ENCODE measurements at places on chromosomes 2 and 18.
A peak's percentile ranks its signal among the peaks of the same experiment; 100 is the strongest.

GRCh38 chr2:55604027-55604565 is 13.3 kb downstream of the PPP4R3B start:
- H3K4me1 ChIP-seq: peaks cover 14% of the 10 kb centered on the region
- H3K27ac ChIP-seq: no peak overlapping the region
- DNase-seq: no peak
- no peaks in the 10 kb centered on the region for H3K36me3 ChIP-seq
- no peak overlapping the region for H3K4me3 ChIP-seq

GRCh38 chr2:239152916-239153305 is 247.9 kb downstream of the HDAC4 start:
- no peak for DNase-seq
- H3K27ac ChIP-seq: peak overlapping the region; percentile 64
- H3K4me1 ChIP-seq: peaks cover 10% of the 10 kb centered on the region
- no peak overlapping the region for H3K4me3 ChIP-seq
- no peaks in the 10 kb centered on the region for H3K27me3 ChIP-seq

GRCh38 chr18:55593888-55594287 is 5.9 kb upstream of the TCF4 start:
- peaks cover 8% of the 10 kb centered on the region for H3K4me1 ChIP-seq
- no peak overlapping the region for H3K27ac ChIP-seq
- no peaks in the 10 kb centered on the region for H3K36me3 ChIP-seq
- DNase-seq: no peak

GRCh38 chr2:126344493-126344892 is 311.5 kb upstream of the GYPC start:
- no peaks in the 10 kb centered on the region for H3K4me1 ChIP-seq
- no peaks in the 10 kb centered on the region for H3K27me3 ChIP-seq
- no peak overlapping the region for H3K27ac ChIP-seq
- no peak for DNase-seq
- H3K4me3 ChIP-seq: no peak overlapping the region

- no peak overlapping the region for H3K4me3 ChIP-seq
- no peak overlapping the region for H3K27ac ChIP-seq
- no peaks in the 10 kb centered on the region for H3K36me3 ChIP-seq
- no peak for DNase-seq
- peaks cover 2% of the 10 kb centered on the region for H3K27me3 ChIP-seq
- H3K4me1 ChIP-seq: no peaks in the 10 kb centered on the region
Measured at GRCh38 chr2:191696966-191697365, 19.0 kb downstream of the NABP1 start.

- H3K27ac ChIP-seq: no peak overlapping the region
- peaks cover 28% of the 10 kb centered on the region for H3K4me1 ChIP-seq
- DNase-seq: no peak
- H3K4me3 ChIP-seq: no peak overlapping the region
- H3K36me3 ChIP-seq: no peaks in the 10 kb centered on the region
- H3K27me3 ChIP-seq: no peaks in the 10 kb centered on the region
Measured at GRCh38 chr2:8501061-8501720, 180.7 kb upstream of the ID2 start.

GRCh38 chr2:28358668-28359201 is 33.9 kb upstream of the FOSL2 start:
- DNase-seq: no peak
- peak overlapping the region; percentile 47 for H3K27ac ChIP-seq
- peaks cover 34% of the 10 kb centered on the region for H3K4me1 ChIP-seq
- no peaks in the 10 kb centered on the region for H3K27me3 ChIP-seq
- H3K4me3 ChIP-seq: no peak overlapping the region
- H3K36me3 ChIP-seq: no peaks in the 10 kb centered on the region

DNA sequence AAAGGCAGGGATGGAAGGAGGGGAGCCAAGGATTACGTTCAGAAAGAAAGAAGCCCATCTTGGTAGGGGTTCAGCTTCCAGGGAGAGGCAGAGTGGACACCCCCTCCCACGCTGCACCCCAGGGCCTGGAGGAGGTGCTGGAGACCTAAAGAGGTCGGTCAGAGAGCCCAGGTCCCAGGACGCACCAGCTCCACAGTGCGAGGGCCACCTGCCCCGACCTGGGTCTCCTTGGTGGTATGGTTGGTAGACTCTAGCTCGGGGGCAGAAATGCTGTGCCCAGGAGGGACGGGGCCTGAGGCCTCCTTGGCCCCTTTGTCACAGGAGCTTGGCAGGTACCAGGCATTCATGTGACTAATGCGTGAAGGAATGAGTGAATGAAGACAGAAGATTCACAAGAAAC is 87.1 kb upstream of the RAB6C start:
- H3K36me3 ChIP-seq: no peaks in the 10 kb centered on the region
- DNase-seq: no peak
- no peaks in the 10 kb centered on the region for H3K27me3 ChIP-seq

- H3K4me1 ChIP-seq: peaks cover 21% of the 10 kb centered on the region
- H3K27me3 ChIP-seq: no peaks in the 10 kb centered on the region
- peak overlapping the region; percentile 51 for H3K27ac ChIP-seq
- H3K4me3 ChIP-seq: no peak overlapping the region
- H3K36me3 ChIP-seq: no peaks in the 10 kb centered on the region
- peak; percentile 30 for DNase-seq
Measured at GRCh38 chr2:36416370-36417165, 61.0 kb downstream of the CRIM1 start.

DNA sequence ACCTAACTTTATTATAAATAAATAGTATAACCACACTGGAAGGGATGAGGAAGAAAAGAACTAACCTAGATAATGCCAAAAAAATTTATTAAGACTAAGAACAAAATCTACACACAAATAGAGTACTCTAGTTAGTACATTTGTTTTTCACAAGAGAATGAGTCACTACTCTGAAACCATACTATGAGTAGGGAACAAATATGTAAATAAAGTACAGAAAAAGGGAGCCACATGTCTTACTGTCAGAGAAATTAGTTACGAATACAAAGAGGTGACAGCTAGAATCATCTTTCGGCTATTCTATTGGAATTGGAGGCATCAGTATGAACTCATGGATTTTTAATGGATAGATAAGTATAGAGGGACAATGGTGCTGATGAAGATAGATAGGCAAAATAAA is 150.5 kb downstream of the COPS8 start:
- H3K27me3 ChIP-seq: no peaks in the 10 kb centered on the region
- no peak for DNase-seq
- H3K36me3 ChIP-seq: no peaks in the 10 kb centered on the region

DNA sequence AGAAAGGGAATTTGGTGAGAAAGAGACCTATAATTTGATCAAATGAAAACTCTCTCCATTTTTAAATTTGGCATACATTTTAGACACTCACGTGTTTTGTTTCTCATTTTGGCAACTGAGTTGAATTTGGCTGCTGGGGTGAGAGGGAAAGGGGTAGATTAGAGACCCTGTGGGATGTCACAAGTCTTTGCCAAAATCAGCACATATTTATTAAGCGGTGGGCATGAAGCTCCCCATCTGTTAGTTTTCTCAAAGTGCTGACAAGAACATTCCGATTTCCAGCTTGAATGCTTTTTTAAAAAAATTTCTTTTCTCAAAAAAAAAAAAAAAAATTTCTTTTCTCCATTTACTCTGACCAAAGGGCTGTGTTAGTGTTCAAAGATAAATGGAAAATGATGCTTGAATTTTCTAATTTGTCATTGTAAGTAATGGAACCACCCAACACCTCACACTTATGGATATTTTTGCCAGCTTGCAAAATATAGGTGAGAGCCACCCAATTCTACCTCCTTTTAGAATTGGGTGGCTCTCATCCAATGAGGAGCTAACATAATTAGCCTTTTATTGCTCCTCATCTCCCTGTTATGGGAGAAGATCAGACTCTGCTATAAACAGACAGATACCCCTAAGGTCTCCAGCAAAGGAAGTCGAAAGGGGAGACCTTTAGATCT is 222.9 kb upstream of the FN1 start:
- DNase-seq: no peak
- H3K4me3 ChIP-seq: no peak overlapping the region
- H3K4me1 ChIP-seq: peaks cover 4% of the 10 kb centered on the region
- H3K27me3 ChIP-seq: no peaks in the 10 kb centered on the region
- no peaks in the 10 kb centered on the region for H3K36me3 ChIP-seq

DNA sequence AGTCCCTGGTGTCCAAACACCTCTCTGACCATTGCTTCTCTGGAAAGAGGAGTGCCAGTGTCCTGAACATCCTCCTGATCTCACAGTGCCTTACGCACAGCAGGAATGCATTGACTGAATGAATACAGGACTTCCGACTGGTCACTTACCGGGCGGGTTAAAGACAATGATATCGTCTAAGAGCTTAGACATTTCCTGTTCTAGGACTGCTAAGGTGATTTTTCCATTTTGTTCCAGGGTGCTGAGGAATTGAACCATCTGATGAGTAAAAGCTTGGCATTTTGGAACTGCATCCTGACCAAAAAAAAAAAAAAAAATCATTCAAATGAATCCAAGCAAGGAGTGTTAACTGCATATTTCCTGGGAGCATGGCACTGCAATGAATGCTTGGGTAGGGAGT is 40.0 kb downstream of the SIGLEC15 start:
- H3K4me1 ChIP-seq: no peaks in the 10 kb centered on the region
- H3K36me3 ChIP-seq: no peaks in the 10 kb centered on the region
- H3K4me3 ChIP-seq: no peak overlapping the region
- H3K27me3 ChIP-seq: no peaks in the 10 kb centered on the region

DNA sequence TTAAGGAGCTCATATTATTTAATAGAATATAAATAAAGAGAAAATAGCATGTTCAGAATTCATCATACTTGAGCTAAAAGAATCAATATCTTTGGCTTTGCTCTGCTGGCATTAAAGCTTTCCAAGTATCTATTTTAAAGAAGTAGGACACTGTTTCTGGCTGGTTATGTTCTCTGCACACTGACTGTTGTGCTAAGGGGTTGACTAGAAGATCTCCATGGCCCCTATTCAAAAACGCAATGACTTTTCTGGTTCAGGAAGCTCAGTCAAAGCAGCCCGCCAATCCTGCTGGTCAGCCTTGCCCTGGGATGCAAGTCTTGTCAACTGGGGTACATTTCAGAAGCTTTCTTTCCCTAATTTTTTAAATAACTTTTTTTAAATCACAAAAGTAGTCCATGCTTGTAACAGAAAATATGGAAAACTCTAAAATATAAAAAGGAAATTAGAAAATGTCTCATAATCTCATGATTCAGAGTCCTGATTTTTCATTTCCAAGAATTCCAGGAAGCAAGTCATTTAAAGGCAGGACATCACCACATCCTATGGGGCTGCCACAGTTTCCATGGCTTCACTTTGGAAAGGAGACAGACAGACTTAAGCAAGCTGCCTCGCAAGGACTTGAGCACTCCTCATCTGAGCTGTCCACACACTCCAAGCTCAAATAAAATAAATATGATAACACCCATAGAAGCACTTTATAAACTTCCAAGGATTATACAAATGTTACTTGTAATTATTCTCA is 195.1 kb downstream of the TXNL1 start:
- H3K27me3 ChIP-seq: no peaks in the 10 kb centered on the region
- no peaks in the 10 kb centered on the region for H3K36me3 ChIP-seq
- no peak overlapping the region for H3K4me3 ChIP-seq
- no peaks in the 10 kb centered on the region for H3K4me1 ChIP-seq
- no peak overlapping the region for H3K27ac ChIP-seq
- DNase-seq: no peak

DNA sequence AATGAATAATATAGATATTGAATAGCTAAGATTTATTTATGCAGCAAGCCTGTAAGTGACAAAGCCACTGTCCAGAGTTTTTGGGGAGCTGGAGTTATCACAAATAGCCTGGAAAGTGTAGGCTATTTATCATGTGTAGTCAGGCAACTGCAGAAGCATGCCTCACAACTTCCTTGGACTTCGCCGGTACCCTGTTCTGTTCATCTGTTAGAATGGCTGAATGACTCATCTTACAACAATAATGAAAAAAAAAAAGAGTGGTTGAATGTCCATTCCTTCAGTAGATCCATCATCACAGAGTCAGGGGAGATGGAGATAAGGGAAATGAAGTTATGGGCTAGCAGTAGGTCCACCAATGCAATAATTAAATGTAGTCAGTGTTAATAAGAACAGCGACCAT is 24.0 kb upstream of the ATP5MC3 start:
- H3K27ac ChIP-seq: no peak overlapping the region
- H3K4me3 ChIP-seq: no peak overlapping the region
- DNase-seq: no peak

DNA sequence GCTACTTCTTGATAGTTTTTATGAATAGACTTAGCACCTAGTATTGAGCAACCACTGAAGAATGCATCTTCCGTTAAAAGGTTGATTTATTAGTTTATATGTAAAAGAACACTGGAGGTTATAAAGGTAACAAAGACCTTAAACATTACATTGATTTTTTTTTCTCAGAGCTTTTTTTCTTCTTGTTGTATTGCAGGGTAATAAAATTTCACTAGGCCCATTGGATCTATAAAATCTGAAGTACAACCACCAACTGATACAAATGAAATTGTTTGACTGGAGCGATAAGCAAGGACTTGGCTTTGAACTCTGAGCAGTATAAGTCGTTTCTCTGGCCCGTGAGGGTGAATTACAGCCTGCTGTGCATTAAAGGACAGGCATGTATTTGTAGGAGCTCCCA is 344.0 kb downstream of the LRRTM1 start:
- peak; percentile 50 for DNase-seq
- no peak overlapping the region for H3K4me3 ChIP-seq
- no peaks in the 10 kb centered on the region for H3K36me3 ChIP-seq
- H3K27me3 ChIP-seq: no peaks in the 10 kb centered on the region
- H3K4me1 ChIP-seq: no peaks in the 10 kb centered on the region

GRCh38 chr2:30149513-30149912 is 2.7 kb downstream of the YPEL5 start:
- H3K4me3 ChIP-seq: no peak overlapping the region
- DNase-seq: no peak
- peaks cover 29% of the 10 kb centered on the region for H3K4me1 ChIP-seq
- no peaks in the 10 kb centered on the region for H3K27me3 ChIP-seq
- no peak overlapping the region for H3K27ac ChIP-seq

DNA sequence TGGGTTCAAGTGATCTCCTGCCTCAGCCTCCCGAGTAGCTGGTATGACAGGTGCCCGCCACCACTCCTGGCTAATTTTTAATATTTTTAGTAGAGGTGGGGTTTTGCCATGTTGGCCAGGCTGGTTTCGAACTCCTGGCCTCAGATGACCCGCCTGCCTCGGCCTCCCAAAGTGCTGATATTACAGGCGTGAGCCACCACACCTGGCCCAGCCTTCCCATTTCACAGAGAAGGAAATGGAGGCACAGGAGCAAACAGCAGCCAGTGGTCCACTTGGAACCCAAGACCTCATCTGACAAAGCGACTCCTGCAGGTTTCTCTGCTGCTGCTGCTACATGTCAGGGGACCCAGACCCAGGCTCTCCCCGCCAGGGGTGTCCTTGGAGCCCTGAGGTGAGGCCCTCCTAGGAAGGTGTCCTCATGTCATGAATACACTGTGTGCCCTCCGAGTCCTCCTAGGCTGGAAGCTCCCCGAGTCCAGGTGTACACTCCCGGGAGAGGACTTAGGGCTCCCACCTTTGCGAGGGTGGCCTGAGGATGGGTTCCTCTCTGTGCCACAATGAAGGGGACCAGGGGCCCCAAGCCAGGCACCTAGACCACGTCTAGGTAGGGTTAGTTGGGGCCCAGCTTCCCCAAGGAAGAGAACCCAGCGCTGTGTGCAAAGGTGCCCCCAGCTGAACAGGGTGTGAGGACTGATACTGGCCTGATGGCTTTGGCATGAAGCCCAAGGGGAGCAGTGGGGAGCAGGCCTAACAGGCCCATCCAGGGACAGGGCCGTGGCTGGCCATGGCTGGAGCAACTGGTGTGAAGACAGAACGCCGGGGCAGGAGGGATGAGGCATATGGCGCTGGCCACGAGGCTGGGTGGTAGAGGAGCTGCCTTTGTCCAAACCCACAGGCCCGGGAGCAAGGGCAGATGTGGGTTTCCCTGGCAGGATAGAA is 56.1 kb downstream of the HS6ST1 start:
- no peaks in the 10 kb centered on the region for H3K27me3 ChIP-seq
- peak overlapping the region; percentile 61 for H3K27ac ChIP-seq
- no peaks in the 10 kb centered on the region for H3K36me3 ChIP-seq
- H3K4me1 ChIP-seq: no peaks in the 10 kb centered on the region
- no peak overlapping the region for H3K4me3 ChIP-seq
